Activated naive CD4-positive, alpha-beta T cell treated with anti-CD3 and anti-CD28 coated beads, Interleukin-2, amount 50 U/mL, for 72 hours (primary cell): ENCODE measurements at places on chromosomes 16 and 17. TPM values are rescaled to one million over a fixed set of nuclear protein-coding genes. Genes with fewer than 3 reads are reported as not detected.

The KRTAP3-1 gene
- not detected for total RNA-seq

DNA sequence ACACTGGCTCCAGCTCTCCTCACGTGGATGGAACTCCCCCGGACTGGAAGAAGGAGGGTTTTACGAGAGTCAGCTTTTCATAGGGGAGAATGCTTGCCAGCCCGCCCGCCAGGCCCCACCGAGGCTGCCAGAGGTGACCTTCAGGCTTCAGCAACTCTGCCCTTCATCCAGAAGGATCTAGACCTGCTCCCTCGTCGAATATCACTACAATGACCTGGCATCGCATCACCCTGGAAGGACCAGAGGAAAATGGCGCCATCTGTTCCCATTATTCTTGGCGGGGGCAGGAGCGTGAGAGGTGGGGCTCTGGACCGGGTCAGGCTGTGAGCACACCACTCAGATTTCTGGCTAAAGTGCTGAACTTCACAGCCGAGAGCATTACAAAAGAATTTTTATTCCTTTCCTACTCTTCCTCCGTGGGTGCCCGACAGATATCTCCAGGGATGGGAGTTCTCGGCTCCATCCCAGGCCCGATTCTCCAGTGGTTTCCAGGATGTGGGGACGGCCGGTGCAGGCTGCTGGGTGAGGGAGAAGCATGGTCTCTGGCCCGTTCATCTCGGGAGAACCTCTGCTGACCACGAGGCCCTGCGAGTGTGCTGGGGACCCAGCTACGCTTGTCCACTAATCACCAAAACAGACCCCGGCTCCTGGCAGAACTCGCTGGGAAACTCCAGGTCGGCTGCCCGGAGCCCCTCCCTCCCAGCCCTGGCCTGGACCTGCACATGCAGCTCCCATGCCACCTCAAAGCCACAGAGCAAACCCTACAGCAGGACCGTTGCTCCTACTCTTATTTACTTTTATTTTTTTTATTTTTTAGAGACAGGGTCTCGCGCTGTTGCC lies 36.8 kb upstream of the ZNF469 start:
- DNase-seq, result no peak

The USH1G gene
- total RNA-seq, result not detected

DNA sequence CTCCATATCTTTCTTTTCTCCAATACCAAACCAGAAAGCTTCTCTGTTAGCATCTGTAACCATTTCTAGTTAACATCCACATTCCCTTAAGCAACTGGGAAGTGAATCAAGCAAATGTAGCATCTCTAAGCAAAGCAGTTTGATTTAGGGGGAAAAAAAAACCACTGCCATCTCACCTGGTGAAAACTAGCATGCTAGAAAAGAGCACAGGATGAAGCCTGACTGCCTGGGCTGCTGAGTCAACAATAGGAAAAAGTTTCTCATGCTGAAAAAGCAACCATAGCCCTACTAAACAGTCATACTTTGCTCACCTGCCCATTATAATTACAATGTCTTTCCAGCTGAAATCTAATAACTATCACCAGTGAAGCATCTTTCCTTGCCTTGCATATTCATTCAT lies 139.3 kb downstream of the ANKFN1 start:
- DNase-seq, result no peak

GRCh38 chr17:68511254-68511670 lies 968 bp upstream of the PRKAR1A start:
- no peak for DNase-seq

The BEAN1 gene
- not detected for total RNA-seq

- DNase-seq, result peak; percentile 13
Observed at GRCh38 chr16:30335598-30336474, 19.3 kb downstream of the CD2BP2 start.
